RKO (cell line): ENCODE measurements at places on chromosomes 1 and 21.

GRCh38 chr1:236762410-236762809 lies 32.7 kb upstream of the MTR start:
- no peak for DNase-seq

DNA sequence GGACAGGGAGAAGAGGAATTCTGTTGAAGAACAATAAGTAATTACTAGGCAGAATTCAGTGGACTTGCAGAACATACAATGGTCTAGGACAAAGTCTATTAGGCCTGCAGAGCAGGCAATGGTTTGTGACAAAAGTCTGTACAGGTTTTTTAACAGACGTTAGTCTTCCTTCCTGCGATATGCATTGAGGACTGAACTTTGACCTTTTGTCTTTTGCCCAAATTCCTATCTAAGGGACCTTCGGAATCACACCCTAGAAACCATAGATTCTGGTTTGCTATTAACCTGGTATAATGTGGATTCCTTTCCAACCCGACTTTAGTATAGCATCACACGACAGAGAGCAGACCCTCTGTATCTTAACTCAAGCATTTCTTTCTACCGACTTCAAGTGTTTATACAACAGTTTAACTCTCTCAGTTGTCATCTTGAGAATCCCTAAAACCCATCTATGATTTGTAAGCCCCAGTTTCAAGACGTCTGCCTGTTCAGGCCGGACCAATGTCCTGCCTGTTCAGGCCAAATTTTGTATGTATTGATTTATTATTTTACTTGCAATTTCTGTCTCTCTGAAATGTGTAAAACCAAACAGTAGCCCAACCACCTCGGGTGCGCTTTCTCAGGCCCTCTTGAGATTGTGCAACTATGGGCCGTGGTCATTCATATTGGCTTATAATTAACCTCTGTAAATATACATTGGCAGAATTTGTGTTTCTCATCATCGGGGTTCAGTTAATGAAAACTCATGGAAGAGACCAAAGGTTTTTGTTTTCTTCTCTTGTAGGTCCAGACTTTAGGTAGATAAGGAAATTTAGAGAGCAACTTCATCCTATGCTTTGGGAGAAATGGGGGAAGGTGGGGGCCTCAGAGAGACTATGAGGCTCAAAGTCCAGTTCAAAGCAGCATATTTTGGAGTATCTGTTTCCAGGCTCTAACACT lies 76.9 kb upstream of the TNFSF18 start:
- DNase-seq, result no peak

- DNase-seq, result peak; percentile 97
Measured at GRCh38 chr1:204516180-204516879, at the start of gene MDM4. MDM4 (plus strand) TSS chr1:204516406; CDS start chr1:204525519, 9,113 bp downstream.

DNA sequence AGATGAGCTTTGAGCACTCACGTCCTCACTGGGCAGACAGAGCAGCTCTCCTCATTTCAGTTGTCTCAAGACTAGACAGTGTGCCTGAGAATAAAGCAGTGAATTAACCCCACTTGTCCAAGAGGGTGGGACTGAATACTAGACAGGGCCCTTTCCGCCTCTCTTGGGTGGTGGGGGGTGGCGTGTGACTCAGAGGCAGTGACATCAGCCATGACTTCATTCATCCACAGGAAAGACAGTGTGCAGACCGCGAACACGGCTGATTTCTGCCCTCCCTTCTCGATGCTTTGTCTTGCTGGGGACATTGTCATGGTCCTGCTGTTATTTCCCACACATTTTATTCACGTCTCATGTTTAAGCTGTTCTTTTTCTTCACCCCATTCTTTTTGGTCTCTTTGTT lies 64.9 kb downstream of the FGGY start:
- DNase-seq, result no peak

DNA sequence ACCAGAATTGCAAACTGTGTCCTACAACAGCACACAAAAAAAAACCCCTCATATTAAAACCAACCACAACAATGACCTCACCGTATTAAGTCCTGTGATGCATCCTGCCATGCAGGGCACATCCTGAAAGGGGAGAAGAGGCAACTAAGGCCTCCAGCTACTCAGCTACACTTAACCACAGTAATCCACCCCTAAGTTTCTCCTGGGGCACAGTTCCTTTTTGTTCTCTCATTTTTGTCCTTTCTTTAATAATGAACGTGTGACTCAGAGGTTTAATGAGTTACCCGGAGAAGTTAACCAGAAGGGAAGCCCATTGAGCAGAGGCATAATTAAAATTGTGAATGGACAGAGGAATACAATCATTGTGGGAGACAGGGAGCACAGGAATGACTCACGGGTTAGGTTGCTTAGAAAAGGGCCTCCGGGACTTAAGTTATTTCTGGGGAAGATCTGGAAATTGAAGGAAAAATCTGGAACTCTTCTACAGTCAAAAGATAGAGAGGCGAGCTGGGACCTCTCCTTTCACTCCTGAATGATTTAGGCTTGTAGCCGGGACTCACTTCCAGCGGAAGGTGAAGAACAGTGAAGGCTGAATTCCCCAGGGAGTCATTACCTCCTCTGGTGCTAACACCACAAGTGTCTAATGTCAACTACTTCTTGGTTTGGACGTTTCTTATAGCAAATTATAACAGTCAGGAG lies 36.9 kb upstream of the HIVEP3 start:
- DNase-seq, result no peak

- no peak for DNase-seq
Measured at GRCh38 chr1:155012026-155012546, 9.5 kb downstream of the ZBTB7B start.

DNA sequence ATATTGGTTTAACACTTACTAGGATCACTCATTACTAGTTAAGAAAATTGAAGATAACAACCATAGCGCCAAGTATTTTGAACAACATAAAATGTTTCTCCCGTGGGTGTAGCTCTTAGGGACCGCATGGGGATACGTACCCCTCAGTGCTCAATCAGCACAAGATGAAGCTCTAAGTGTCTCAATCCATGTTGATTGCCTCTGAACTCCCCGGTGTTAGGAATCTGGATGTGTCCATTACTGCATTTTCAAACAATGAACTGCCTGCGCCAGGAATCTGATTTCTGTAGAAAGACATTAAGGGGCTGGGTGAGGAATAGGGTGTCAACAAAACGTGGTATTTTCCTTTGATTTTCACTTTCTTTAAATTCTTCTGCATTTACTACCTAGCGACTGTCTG lies 100.2 kb downstream of the LMO4 start:
- DNase-seq, result no peak

- no peak for DNase-seq
Measured at GRCh38 chr1:18443587-18444520, 36.9 kb upstream of the KLHDC7A start.

GRCh38 chr1:87897481-87897880 lies 568.8 kb downstream of the LMO4 start:
- DNase-seq, result no peak

DNA sequence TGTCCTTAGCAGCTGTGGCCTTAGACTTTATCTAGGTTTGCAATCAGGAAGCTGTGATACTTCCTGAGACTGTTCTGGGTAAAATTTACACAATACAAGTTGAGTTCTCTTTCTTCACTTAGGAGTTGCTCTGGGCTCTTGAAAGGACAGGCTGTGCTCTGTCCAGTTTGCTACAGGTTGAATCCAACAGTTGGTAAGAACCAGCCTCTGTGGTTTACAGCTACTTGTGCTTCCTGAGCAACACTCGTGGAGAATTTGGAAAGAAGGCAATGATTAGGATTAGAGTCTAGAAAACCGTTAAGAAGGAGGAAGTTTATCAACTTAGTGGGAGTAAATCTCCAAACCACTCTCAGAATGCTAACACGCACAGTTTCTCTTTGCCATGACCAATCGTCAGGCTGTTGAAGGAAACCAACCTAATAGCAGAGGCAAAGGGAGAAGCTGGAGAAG lies 26.8 kb downstream of the GFI1 start:
- DNase-seq, result no peak

- no peak for DNase-seq
Measured at GRCh38 chr1:202355944-202356553, 7.5 kb downstream of the PPP1R12B start.
